NCI-H774 (cell line): ENCODE measurements at places on chromosomes 13 and 19.

DNA sequence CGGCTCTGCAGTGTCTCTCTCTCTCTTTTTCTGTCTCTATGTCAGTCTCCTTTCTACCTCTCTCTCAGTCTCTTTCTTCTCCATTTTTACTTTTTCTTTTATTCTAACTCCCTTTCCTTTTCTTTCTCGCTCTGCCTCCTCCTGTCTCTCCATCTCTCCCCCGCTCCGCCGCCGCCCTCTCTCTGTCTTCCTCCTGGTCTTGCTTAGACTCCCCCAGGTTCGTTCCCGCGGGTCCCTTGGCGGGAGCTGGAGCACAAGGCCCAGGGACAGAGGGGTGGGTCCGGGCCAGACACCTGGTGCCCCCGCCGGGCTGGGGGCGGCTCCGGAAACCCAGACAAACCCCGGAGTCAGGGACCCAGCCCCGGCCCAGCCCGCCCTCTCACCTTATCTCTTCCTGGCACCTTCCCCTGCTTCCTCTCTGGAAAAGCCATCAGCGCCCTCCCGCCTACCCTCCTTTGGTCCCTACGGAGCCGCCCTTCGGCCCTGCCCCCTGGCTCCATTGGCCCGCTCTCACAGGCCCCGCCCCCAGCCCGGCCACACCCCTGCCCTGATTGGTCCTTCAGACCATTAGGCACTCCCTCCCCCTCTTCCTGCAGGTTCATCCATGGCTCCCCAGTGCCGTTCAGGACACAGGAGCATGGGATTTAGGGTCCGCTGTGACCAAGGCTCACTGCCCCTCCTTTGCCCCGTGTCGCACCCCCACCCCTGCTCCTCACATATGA, 15.4 kb upstream of the NOP53 start:
- DNase-seq, result peak; percentile 8

DNA sequence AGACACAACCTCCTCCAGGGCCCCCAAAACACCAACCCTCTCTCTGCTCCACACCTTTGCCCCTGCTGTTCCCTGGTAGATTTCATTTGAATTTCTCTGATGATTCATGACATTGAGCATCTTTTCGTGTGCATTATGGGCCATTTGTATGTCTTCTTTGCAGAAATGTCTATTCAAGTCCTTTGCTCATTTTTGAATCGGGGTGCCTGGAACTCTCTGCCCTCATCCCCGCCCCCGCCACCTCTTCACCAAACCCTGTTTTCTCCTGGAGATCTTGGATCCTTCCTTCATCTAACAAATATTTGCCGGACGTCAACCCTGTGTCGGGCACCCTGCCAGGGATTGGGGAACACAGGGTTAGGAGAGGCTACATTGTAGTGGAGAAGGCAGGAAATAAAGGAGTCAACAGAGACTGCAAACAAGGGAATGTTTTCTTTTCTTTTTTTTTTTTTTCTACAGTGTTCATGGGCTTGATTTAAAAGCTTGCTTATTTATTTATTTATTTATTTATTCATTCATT, 25.5 kb upstream of the SLC1A5 start:
- peak; percentile 69 for DNase-seq

DNA sequence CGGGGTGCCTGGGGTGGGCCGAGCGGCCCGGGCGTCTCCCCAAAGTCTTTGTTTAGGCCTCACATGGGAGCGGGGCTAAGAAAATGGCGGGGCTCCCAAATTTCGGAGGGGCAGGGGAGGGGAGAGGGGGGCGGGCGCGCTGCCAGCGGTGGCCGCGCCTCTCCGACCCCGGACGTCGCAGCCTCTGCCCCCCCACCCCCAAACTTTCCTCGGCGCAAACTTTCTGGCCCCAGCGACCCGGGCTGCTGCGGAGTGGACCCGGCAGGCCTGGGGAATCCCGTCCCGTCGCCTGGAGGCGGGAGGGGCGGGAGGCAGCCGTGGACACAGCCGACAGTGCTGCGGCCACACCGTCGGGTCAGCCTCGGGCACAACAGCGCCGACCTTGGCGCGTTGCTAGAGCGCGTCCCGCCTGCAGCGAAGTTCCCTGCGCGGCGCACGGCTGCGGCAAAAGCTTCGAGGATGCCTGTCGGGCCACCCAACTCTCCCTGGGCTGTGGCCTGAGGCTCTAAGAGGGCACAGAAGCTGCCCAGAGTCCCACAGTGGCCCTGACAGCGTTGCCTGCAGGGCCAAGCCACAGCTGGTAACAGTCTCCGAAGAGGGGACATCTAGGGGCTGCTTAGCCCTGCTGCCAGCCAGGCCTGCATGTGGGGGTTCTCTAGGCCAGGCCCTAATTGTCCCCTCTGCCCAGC, 1.3 kb downstream of the NFIX start:
- no peak for DNase-seq

GRCh38 chr19:45322744-45323281, at the start of gene CKM:
TSS of gene CKM (minus strand) at chr19:45322875. CDS start at chr19:45319713, 3,162 bp downstream.
- no peak for DNase-seq

DNA sequence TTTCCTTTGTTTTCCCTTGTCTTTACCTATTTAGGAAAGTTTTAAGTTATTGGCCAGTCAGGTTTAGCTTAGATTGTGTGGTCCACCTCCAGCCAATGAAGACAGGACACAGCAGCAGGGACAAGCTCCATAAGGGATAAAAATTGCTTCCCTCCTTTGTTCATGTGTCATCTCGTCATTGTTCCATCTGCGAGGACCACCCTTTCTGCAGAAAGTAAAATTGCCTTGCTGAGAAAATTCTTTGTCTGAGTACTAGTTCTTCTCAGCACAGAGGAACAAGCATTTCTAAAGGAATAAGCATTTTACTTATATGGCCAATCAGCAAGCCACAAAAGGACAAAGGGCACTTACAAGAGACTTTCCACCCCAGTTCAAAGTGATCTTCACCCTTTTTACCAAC, 11.4 kb downstream of the ZNF560 start:
- no peak for DNase-seq
